Heart left ventricle (tissue), 16 donors: ENCODE measurements at places on chromosomes 5 and 9. TPM values are rescaled to one million over a fixed set of nuclear protein-coding genes. Genes with fewer than 3 reads are reported as not detected.

DNA sequence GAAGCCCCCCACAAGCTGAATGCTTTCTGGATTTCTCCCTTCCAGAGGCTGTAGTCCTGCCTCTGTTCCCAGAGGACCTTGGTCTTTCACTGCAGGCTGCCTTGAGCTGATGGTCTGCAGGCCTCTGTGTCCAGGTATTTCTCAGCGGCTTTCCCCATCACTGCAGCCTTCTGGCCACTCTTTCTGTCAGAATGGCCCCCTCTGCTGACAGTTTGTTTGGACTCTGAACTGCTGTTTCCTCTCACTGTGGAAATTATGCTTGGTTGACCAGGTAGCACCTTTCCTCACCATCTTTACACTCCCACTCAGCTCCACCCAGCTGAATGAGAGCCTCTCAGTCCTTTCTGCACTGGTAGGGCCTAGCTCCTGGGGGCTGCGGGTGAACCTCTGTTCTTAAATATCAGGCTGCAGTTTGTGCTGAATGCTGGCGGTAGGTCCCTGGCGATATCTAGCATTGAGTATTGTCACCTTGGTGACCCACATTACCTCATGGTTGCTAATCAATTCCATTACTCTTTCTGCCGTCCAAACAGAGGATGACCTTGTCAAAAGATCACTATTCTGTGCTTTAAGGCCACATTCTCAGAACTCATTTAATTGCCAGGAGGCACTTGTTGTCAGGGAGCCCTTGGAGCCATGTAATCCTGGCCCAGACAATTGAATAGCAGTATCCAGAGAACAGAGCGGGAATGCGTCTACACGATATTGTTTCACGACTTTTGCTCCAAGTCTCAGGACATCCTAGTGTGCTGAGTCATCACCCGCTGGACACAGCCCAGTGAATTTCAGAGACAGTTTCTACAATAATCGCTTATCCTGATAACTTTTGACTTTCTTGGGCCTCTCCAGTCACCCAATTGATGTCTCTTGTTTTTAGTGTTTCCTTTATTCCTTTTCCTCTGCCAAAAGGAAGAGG lies 230.2 kb downstream of the TENT4A start:
- no peak for DNase-seq

DNA sequence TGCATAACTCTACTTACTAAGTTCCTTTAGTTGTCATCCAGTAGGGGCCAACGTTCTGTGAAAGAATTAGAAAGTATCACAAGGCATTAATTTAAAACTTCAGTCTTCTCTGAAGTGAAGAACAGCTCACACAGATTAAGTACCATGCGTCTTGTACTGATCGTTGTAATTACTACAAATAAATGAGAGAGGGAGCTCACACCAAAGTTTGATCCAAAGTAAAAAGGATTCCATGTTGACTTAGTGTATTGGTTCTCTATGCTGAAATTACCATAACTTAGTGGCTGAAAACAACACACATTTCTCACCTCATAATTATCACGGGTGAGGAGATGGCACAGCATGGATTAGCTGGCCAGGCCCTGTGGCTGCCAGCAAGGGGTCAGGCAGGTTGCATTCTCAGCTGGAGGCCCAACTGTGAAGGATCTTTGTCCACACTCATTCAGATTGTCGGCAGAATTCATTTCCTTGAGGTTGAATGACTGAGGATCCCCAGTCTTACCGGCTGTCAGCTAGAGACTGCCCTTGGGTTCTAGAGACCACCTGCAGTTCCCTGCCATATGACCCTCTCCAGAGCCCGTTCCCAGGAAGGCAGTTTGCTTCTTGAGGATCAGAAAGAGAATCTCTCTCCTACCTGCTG lies 169.1 kb downstream of the YTHDC2 start:
- DNase-seq = no peak

SLC46A2 gene
- not detected for total RNA-seq

DNA sequence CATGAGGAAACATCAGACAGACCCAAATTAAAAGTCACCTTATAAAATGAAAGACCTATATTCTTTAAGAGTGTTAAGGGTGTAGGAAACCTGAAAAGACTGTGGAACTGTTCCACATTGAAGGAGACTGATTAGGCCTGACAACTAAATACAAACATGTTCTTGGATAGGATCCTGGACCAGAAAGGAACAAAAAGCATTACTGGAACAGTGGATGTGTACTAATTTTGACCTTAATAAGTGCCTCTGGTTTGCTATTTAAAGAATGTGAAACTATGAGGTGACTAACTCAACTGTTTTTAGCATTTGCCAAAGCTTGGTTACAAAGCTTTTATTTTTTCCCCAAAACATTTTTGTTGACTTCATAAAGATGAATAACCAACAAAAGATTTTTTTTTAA lies 340.6 kb downstream of the CAAP1 start:
- no peak for DNase-seq

UNC5A gene
- total RNA-seq = 0.43 TPM
